Activated naive CD8-positive, alpha-beta T cell treated with anti-CD3 and anti-CD28 coated beads, Interleukin-2, amount 10 ng/mL, durations not matched to agents 7 days and 5 days (primary cell): ENCODE measurements at places on chromosomes 3 and 15. TPM values are rescaled to one million over a fixed set of nuclear protein-coding genes. Genes with fewer than 3 reads are reported as not detected.

DNA sequence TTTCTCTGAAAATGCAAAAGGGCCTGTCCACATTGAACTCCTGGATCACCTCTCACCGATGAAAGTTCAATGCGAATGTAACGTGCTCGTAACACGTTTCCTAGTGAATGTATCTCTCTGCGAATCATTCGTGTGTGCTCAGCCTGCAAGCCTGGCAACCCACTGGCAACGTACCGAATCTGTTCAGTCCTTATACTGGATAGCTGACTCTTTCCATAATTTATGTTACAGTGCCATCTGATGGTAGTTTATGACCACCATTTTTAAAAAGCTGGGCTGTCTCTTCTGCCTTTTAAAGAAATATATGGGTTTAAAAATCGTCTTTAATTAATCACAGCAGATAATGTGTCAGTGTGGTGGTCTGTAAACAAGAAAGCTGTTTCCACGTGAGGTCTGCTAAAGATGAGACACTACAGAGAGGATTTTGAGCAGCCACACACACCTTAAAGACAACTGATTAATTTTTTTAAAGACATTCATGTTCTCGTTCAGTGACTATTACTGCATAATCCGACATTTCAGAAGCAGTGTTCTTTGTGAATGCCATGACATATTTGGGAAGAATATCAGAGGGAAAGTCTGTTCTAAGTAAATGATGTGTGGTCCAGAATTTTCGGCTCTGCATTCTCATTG is 69.4 kb upstream of the FOXP1 start:
- no peak overlapping the region for H3K4me3 ChIP-seq
- H3K4me1 ChIP-seq: peaks cover 3% of the 10 kb centered on the region
- H3K27me3 ChIP-seq: no peaks in the 10 kb centered on the region
- H3K36me3 ChIP-seq: no peaks in the 10 kb centered on the region

The CCR8 gene
- 1.2 TPM for total RNA-seq

- no peak overlapping the region for H3K27ac ChIP-seq
- no peak overlapping the region for H3K4me3 ChIP-seq
- no peaks in the 10 kb centered on the region for H3K36me3 ChIP-seq
- no peak for DNase-seq
- no peaks in the 10 kb centered on the region for H3K4me1 ChIP-seq
Measured at GRCh38 chr3:164477403-164477802, 600.9 kb downstream of the SI start.

GRCh38 chr15:79900087-79900486 is 3.3 kb upstream of the MTHFS start:
- H3K27ac ChIP-seq: no peak overlapping the region
- H3K4me3 ChIP-seq: no peak overlapping the region
- DNase-seq: no peak
- peaks cover 32% of the 10 kb centered on the region for H3K4me1 ChIP-seq
- no peaks in the 10 kb centered on the region for H3K27me3 ChIP-seq

GRCh38 chr3:65401359-65402305 is 637.1 kb downstream of the MAGI1 start:
- H3K4me1 ChIP-seq: no peaks in the 10 kb centered on the region
- no peaks in the 10 kb centered on the region for H3K36me3 ChIP-seq
- H3K27ac ChIP-seq: no peak overlapping the region
- H3K4me3 ChIP-seq: no peak overlapping the region

DNA sequence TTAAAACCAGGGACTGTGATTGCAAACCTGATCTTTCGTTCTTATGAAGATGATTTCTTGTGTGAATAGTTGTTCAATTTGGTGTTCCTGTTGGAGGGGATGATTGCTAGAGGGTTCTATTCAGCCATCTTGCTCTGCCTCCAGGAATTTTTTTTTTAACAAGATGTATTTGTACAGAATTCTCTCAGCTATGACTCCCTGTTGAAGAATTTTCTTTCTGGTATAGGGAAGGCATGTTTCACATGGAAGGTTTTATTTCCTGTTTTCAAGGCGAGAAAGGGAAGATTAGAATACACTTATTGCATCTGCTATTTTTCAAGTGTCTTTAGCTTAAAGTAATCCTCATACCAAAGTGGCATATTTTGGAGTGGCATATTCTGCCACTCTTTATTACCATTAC is 5.6 kb upstream of the LRRC34 start:
- peaks cover 8% of the 10 kb centered on the region for H3K4me1 ChIP-seq
- peaks cover 14% of the 10 kb centered on the region for H3K27me3 ChIP-seq
- no peak for DNase-seq
- H3K36me3 ChIP-seq: peaks cover 9% of the 10 kb centered on the region
- no peak overlapping the region for H3K27ac ChIP-seq

DNA sequence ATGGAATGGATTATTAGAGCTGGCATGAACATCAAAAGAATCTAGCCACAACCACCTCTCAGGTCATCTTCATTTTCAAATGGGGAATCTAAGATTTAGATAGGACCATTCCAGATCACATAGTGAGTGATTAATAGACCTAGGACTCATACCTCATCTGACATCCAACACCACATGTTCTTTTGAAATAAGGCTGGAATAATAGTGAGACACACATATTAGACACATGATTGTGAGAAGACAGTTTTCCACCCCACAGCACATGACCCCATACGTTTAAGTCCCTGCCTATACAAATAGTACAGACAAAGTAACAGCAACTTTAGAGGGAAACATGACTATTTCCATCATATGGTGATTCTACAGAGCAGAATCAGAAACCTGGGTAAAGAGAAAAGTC is 344.7 kb upstream of the TPRG1 start:
- DNase-seq: no peak
- peaks cover 4% of the 10 kb centered on the region for H3K27me3 ChIP-seq
- no peak overlapping the region for H3K4me3 ChIP-seq
- H3K27ac ChIP-seq: no peak overlapping the region
- no peaks in the 10 kb centered on the region for H3K4me1 ChIP-seq

DNA sequence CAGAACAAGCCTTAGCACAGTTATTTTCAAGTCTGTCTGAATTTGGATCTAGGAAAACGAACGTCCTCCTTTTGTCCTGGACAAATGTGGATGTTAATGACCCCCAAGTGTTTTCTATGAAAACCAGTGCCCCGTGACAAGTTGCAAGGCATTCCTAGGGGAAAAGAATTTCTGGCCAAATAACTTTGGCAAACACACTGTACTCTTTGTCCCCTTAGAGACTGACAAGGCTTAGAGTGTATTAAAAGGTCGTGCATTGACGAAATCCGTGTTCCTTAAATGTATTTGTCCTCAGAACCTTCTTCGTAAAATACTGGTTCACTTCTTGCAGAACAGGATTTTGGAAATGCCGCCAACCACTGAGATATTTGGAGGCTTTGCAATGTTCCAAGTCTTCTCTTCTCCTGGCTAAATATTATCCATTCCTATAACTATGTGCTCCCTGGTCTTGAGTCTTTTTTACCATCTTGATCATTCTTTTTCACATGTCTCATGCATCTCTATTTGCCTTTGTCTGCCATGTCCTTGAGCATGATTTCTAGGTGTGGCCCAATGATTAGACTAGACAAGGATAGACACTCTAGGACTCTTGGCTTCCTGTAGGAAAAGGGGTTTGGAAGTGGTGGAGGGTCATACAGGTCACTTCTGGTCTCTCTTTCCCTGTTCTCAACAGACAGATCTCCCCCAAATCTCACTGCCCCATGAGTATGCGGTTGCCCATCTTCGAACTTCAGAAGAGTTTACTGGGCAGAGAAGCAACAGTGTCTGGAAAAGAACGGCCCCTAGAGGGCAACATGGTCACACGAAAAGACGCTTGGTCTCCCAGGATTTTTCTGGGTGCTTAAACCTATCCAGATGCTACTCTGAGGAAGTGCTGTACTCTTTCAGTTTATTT is 117.5 kb downstream of the EDEM1 start:
- no peaks in the 10 kb centered on the region for H3K4me1 ChIP-seq
- no peak for DNase-seq
- no peak overlapping the region for H3K4me3 ChIP-seq

DNA sequence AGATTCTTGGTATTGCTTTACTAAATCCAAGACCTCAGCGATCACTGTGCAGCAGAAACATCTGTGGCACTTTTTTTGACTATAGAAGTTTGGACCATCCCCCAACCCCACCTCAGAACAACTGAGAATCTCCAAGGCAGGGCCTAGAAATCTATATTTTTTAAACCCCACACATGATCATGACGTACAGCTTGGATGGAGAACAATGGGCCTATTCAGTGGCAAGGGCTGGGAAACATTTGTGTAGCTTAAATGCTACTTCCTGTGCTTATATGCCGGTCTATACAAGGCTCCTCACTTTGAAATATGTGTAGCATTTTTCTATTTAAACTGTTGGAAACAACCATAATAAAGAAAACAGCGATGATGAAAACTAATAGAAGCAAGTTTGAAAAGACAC is 55.1 kb upstream of the SPRED1 start:
- H3K36me3 ChIP-seq: no peaks in the 10 kb centered on the region
- no peaks in the 10 kb centered on the region for H3K4me1 ChIP-seq
- no peak for DNase-seq
- H3K27me3 ChIP-seq: peaks cover 6% of the 10 kb centered on the region

DNA sequence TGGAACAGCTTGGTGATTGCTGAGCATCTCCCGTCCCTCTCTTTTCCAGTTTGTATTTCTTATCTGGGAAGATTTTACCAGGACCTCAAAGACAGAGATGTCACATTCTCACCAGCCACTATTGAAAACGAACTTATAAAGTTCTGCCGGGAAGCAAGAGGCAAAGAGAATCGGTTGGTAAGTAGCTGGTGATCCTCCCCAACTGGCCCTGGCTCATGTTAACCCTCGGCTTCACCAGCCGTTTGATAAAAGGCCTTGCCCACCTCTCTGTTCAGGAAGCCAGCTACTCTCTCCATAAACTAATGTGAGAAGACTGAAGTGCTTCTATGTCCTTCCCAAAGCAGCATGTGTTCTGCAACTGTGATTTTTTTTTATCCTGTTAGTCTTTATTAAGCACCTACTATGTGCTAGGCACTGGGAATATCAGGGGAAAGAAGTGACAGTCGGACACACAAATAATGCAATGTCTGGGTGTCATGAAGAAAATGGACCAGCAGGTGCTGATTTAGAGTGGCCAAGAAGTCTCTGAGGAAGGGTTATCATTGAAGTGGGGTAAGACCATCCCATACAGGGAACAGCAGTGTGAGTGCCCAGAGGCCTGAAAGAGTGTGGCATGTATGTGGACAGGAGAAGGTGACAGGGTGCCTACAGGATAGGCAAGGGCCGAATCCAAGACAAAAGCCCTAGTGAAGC is 1.2 kb downstream of the MANF start:
- H3K4me3 ChIP-seq: peak overlapping the region; percentile 91
- peaks cover 41% of the 10 kb centered on the region for H3K4me1 ChIP-seq
- no peak for DNase-seq
- peaks cover 20% of the 10 kb centered on the region for H3K36me3 ChIP-seq
- H3K27me3 ChIP-seq: no peaks in the 10 kb centered on the region

The PRSS50 gene
- not detected for total RNA-seq

The GOLGA8S gene
- 1.3 TPM for total RNA-seq
